ENCODE measurements at places on chromosomes 4 and X.

DNA sequence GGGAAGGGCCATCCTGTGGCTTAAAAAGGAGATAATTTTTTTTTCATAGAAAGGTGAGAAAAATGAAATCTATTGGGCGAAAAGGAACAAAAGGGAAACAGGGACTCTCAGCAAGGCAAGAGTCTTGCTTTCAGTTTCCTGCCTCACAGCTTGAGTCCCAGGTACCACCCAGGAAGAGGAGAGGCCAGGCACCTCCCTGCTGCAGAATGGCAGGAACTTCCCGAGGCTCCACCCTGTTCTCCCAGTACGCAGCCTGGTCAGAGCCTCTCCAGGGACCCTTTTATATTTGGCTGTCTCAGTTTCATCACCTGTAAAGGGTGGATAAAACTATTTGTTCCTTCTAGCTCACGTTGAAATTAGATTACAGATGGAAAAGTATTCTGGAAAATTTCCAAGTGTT, 33.8 kb downstream of the UCHL1 start:
- DNase-seq, result no peak

- DNase-seq, result no peak
Observed at GRCh38 chr4:134762053-134762452, 560.5 kb upstream of the PABPC4L start.

DNA sequence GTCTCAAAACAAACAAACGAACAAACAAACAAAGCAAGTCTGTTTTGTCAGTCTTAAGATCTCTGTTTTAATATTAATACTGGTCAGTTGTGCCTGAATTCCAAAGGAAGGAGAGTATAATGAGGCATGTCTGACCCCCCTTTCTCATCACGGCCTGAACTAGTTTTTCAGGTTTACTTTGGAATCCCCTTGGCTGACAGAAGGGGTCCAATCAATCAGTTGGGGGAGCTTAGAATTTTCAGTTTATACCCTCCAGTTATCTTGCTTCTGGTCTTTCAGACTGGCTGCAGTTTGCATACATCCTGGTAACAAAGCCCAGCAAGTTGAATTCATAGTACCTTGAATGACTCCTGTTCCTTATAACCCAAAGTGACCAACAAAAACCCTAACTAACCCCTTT, 41.1 kb downstream of the TBC1D9 start:
- DNase-seq, result no peak

GRCh38 chr4:16687845-16688244, 210.6 kb downstream of the LDB2 start:
- no peak for DNase-seq

DNA sequence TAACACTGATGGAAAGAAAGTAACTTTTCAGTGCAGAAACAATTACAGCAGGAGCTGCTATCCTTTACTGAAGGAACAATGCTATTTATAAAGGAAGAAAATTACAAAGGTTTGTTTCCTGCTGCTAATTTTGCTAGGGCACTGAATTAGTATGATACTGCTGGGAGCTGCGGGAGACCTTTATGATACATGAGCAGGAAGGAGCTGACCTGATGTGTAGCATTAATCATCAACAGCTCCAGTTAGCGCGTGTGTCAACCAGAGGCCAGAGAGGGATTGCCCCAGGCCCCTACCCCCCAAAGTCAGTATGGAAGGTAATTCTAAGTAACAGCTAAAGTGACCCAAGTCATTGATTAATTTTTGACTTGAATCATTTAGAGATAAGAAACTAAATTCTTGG, 728.9 kb downstream of the PCDH18 start:
- no peak for DNase-seq

GRCh38 chrX:154002215-154002719, 17.4 kb downstream of the IRAK1 start:
- no peak for DNase-seq

GRCh38 chr4:52554612-52555355, 104.3 kb downstream of the USP46 start:
- no peak for DNase-seq

GRCh38 chrX:108323751-108324150, 114.5 kb downstream of the COL4A6 start:
- DNase-seq, result no peak

DNA sequence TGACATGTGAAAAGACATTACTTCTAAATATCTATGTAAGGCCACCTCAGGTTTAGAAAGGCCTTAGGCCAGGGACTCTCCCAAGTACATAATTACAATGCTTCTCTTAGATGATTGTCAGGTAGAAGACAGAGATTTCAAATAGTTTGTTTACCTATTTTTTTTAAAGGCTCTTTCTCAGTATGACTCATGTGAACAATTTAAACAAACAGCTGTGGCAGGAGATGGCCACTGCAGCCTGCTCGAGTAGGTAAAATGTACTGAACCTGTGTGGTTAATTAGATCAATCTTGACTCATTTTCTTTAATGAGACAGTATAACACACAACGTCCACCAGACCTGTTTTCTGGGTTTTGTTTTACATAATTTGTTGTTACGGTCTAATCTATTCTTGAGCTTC, 50.2 kb downstream of the LEF1 start:
- DNase-seq, result no peak

GRCh38 chrX:152810403-152810802, 20.2 kb downstream of the CETN2 start:
- DNase-seq, result no peak

GRCh38 chr4:18020145-18020670, 1.3 kb downstream of the LCORL start:
- DNase-seq, result peak; percentile 21

GRCh38 chrX:38260231-38260630, 39.6 kb upstream of the SRPX start:
- no peak for DNase-seq

- no peak for DNase-seq
Observed at GRCh38 chr4:90099812-90100211, 27.4 kb upstream of the CCSER1 start.

- no peak for DNase-seq
Observed at GRCh38 chrX:42385730-42386129, 392.2 kb downstream of the PPP1R2C start.

- DNase-seq, result no peak
Observed at GRCh38 chrX:150316564-150316963, 46.6 kb upstream of the MAMLD1 start.

- no peak for DNase-seq
Observed at GRCh38 chr4:76610751-76611547, 175.9 kb downstream of the SHROOM3 start.

GRCh38 chrX:41257801-41258200, 76.2 kb upstream of the DDX3X start:
- no peak for DNase-seq

GRCh38 chr4:14620567-14621141, 381.6 kb upstream of the CPEB2 start:
- DNase-seq, result no peak

- DNase-seq, result no peak
Observed at GRCh38 chr4:161714022-161714751, 449.6 kb downstream of the FSTL5 start.

- no peak for DNase-seq
Observed at GRCh38 chr4:119113033-119113655, 22.5 kb upstream of the MYOZ2 start.

DNA sequence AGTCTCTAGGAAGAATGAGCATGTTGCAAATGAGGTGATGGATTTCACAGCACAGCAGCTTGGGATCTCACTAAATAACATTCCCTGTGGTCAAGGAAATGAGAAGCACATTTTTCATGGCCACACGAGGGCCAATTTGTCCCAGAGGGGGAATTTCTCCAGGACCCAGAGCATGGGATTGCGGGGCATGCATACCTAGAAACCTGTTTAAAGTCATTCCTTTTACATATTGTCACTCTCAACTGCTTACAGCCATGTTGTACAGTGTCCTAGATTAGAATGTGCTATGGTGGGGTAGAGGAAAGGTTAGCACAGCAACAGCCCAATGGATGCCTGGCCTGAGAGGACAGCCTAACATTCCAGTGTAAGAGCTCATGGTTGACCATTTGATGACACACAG, 37.4 kb upstream of the NLGN4X start:
- no peak for DNase-seq

DNA sequence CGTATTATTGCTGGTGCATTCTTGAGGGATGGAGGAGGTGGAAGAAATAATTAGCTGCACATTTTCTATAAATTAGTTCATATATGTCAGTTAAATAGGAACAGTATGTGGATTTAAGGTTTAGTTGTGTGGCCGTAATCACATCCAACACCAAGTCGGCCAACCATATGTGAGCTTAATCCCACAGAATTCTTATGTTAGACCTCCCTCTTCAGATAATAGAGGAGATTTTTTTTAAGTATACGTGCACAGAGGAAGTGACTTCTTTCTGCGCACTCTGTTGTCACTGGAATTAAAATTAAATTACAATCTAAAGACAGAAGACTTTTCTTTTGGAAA, 2.1 kb downstream of the SEPTIN11 start:
- DNase-seq, result no peak

DNA sequence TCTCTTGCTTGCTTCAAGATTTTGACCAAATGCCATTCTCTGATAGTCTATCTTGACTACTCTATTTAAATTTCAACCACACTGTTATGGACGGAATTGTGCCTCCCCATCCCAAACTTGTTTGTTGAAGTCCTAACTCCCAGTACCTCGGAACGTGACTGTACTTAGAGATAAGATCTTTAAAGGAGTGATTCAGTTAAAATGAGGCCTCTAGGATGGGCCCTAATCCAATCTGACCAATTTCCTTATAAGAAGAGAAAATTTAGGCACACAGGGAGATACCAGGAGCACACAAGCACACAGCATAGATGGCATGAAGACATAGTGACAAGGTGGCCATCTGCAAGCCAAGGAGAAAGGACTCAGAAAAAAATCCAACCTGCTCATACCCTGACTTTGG, 269.9 kb downstream of the KCNIP4 start:
- no peak for DNase-seq

DNA sequence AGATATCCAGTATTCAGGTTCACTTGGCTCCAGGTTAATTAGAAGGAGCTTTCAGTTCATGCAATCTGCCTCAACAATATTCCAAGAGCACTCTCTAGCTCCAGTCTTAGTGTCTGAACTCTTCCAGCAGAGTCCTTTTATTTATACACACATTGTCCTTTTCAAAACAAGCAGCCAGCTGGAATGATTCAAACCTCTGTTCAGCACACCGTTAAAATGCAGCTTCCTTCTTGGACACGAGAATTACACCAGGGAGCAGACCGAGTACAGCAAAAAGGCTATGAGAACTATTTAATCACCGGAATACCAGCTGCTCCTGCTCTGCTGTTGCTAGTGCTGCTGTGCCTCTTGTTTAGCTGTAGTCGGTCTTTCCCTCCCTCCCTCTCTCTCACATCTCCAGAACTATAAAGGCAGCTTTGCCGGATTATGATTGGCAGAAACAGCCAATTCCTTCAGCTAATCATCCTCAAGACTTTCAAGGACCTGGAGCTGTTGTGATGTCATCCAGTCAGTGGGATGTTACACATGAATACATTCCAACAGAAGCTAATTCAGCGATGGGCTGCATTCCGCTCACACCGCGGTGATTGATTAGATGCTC, at the start of gene NDST4:
Gene NDST4 (minus strand): TSS at position 115 of the 601 bp plus-strand sequence. CDS start 36,584 bp downstream, outside the sequence.
- DNase-seq, result no peak

DNA sequence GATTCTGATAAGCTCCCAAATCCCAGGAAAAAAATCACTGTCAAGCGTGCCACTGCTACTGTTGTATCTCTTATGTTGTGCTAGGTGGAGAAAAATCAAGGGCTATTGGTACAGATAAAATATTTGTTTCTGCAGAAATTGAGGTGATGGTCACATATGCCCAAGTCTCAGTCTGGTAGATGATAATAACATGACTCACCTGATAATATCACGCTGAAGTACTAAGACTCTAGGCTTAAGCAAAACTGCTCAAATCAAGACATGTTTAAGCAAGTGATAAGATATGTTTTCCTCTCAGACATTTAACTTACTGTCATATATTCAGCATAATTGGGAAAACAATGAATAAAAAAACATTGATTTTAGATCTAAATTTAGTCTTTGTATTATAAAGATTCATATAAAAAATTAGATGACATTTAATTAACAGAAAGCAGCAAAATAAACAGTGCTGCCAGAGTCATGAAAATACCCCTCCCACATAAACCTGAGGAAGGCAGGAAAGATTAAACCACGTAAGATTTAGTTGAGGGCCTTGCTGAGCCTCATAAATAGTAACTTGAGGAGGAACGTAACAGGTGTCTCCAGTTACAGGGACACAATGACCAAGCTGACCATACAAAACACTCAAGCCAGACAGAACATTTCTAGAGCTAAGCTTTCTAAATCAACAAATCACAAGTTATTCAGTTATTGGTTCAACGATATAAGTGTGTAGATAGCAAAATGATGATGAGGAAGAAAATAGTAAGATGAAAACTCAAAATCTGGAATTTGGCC, 143.5 kb downstream of the CHM start:
- no peak for DNase-seq

- DNase-seq, result no peak
Observed at GRCh38 chr4:42483426-42484379, 86.4 kb downstream of the SHISA3 start.

DNA sequence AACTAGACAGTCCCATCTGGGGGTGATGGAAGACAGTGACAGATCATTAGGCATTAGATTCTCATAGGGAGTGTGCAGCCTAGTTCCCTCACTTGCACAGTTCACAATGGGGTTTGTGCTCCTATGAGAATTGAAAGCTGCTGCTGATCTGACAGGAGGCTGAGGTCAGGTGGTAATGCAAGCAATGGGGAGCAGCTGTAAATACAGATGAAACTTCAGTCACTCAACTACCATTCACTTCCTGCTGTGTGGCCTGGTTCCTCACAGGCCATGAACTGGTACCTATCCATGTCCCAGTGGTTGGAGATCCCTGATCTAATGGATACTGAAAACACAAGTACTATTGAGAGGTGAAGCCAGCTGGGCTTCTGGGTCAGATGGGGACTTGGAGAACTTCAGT, 72.5 kb downstream of the AGTR2 start:
- DNase-seq, result no peak

DNA sequence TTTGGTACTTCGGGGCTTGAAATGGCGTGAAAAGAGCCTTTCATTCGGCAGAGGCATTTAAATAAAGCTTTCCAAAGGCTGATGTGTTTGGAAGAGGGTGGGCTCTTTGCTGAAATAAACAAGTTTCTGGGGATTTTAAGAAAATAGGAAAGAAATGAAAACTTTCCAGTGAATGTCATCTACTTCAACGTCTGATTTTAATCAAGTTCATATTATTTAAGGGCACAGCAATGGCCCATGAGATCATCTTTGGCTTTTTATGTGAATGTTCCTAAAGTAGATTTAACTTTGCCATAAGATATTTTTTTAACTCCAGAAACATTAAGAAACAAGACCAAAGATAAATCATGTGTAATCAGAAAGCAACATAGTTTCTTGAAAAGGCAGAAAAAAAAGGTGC, 69.8 kb upstream of the TTC29 start:
- DNase-seq, result no peak

GRCh38 chr4:152643153-152644035, 36.4 kb downstream of the TMEM154 start:
- DNase-seq, result no peak

DNA sequence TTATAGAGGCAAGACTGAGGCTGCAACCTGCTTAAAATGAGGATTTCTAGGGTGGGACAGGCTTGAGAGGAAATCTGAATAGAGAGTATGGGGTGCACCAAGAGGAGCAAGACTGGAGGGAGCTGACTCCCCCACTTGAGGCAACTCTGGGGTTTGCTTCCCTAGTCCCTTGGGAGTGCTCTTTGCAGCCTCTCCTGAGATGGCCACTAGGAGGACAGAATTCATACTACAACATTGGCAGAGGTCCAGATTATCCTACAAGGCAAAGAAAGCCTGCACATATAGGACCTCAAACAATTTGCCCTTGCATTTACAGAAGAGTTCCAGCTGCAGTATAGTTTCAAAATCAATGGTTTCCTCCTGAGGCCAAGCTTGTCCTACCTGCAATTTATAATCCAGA, 830.9 kb downstream of the TECRL start:
- no peak for DNase-seq

- no peak for DNase-seq
Observed at GRCh38 chr4:15847746-15848145, 69.6 kb downstream of the CD38 start.
